Neural crest cell (in vitro differentiated cells): ENCODE measurements at places on chromosomes 13 and 19.

GRCh38 chr19:47057328-47057727, 8.9 kb upstream of the TMEM160 start:
- DNase-seq: no peak

- no peak for DNase-seq
These were observed 236.3 kb downstream of the COL4A1 start for GRCh38 chr13:110070511-110071120.

DNA sequence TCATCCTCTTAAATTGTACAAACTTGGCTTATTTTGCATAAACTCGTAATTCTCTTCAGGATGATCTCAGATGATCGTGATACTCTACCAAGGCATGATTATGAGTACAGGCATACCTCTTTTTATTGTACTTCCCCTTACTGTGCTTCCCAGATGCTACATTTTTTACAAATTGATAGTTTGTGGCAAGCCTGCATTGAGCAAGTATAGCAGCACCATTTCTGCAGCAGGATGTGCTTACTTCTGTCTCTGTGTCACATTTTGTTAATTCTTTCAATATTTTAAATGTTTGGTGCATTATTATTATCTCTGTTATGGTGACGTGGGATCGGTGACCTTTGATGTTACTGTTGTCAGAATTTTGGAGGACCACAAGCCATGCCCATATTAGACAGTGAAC, 752.3 kb downstream of the PCDH9 start:
- DNase-seq: no peak

- DNase-seq: no peak
These were observed 35.1 kb downstream of the MYCBP2 start for GRCh38 chr13:77291774-77292173.

DNA sequence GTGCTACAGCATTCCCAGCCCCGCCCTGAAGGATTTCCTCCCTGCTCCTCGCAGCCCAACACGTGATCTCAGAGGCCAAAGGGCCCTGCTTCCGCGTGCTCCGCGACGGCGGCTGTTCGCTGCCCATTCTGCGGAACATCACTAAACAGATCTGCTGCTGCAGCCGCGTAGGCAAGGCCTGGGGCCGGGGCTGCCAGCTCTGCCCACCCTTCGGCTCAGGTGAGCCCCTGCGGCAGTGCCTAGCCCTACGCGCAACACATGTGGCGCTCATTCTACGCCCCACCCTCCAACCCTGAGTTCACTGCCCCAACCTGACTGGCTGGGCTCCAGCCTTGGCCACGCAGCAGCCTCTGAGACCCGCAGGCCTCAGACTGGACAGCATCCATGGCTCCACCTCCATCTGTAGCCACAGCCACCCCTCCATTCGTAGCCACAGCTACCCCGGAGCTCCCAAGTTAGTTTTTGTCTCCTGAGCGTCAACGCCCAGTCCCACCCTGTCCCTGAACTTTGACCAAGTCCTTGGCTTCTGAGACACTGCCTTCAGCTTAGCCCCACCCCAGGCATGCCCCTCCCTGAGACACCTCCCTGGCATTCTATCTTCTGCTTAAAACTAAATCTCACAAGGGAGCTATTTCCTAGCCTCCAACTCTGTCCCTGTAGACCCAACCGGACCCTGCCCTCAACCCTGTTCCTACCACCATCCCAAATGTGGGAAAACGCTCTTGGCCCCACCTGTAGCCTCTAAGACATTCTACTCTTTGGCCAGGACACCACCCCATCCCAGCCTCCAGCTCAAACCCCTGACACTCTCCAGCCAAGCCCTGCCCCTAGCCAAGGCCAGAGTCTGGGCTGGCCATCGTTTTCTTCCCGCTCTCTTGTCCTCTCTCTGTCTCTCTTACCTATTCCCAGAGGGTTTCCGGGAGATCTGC, 6.4 kb downstream of the LTBP4 start:
- no peak for DNase-seq

- DNase-seq: no peak
These were observed 317.9 kb downstream of the SHISA2 start for GRCh38 chr13:25733696-25734435.

DNA sequence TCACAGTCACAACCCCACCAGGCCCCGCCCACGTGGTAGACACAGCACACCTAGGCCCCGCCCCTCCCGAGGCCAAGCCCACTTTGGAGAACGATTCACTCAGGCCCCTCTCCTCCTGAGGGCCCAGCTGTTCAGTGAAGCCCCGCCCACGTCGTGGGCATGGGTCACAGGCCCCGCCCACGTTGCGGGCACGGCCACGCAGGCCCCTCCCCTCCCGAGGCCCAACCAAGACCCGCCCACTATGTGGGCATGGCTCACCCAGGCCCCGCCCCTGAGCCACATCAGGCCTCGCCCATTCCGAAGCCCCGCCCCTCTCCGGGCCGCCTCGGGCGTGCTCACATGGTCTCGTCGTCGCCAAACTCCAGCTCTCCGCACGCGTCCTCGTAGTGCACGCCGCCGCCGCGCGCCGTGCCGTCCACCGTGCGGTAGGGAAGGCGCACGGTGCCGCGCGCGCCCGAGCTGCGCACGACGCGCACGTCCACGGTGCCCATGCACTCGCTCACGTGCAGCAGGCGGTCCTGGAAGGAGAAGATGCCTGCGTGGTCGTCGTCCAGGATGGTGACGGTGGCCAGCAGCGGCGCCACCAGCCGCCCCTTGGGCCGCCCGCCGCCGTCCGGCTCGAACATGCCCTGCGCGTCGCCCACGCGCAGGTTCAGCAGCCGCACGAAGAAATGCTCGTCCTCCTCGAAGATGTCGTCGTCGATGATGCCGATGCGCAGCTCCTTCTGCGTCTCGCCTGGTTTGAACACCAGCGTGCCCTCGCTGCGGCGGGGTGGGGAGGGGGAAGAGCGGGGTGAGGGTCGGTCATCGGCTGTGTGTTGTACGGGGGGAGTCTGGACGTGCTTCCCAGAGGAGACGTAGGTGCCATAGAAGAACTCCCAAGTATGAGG, 24.0 kb downstream of the SLC8A2 start:
- DNase-seq: peak; percentile 70

- no peak for DNase-seq
These were observed 13.4 kb downstream of the UBXN6 start for GRCh38 chr19:4443966-4444764.

DNA sequence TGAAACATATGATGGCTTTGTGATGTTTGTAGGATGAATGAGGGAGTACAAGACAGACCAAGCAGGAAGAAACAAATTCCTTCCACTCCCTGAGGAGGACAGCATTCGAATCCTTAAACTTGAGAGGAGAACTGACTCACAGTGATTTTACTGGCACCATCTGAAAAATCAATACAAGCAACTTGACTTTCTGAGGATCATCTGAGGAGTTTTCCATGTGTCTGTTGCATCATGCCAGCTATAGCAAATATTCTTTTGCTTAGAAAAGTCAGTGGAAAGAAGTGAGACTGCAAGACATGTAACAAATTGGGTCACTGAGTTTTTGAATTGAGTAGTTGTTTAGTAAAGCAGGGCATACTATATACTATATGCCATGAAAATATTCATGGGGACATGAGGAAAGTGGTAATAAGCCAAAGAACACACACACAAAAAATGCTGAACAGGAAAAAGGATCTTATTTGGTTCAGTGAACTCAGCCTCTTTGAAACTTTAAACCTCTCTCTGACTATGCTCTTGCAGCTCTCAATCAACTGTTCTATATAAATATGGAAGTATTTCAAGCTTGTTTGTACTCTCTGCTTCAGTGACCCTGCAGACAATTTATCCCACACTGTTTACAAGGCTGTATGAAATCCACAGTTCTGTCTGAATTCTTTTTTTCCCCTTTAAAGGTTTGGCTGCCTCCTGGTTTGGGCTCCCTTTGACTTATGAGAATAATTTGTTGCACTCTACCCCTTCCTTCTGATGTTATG, 35.5 kb downstream of the SERTM1 start:
- no peak for DNase-seq

DNA sequence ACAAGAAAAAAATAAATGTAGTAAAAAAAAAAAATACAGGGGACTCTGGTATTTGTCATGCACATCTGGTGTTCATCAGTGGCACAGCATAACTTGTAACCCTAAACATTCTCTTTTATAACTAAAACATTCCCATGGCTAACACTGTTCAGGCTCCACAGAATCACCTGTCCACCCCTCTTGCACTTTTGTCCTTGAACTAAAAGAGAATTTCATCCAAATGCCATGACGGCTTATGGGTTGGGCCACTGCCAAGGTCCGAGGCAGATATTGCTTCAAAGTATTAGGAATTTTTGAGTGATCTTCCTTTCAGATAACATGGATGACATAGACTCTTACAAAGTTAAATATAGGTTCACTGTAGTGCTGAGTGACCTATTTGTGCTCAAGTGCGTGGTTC, 25.7 kb upstream of the SERP2 start:
- DNase-seq: no peak

GRCh38 chr13:63288576-63288975, 1872.9 kb upstream of the PCDH20 start:
- no peak for DNase-seq

- peak; percentile 30 for DNase-seq
These were observed at the start of gene MCF2L for GRCh38 chr13:112968910-112969691. Gene MCF2L, plus strand, starts transcription at chr13:112969214. Its CDS starts 166 bp downstream, at chr13:112969380.

GRCh38 chr19:7618348-7618747, 11.0 kb downstream of the XAB2 start:
- DNase-seq: no peak
